ENCODE measurements at places on chromosomes 4 and X.

- DNase-seq, result no peak
Measured at GRCh38 chr4:16694173-16694883, 204.1 kb downstream of the LDB2 start.

GRCh38 chrX:132983496-132983895, 25.1 kb upstream of the HS6ST2 start:
- no peak for DNase-seq

- DNase-seq, result no peak
Measured at GRCh38 chr4:87078987-87079486, 141.4 kb downstream of the KLHL8 start.

- DNase-seq, result no peak
Measured at GRCh38 chr4:24745172-24745895, 50.0 kb upstream of the SOD3 start.

- no peak for DNase-seq
Measured at GRCh38 chrX:8201896-8202331, 30.8 kb upstream of the VCX2 start.

GRCh38 chr4:95426455-95426854, 122.3 kb downstream of the UNC5C start:
- DNase-seq, result no peak

Measured in DND-41 (cell line).